Stimulated activated CD4-positive, alpha-beta T cell treated with anti-CD3 and anti-CD28 coated beads, Interleukin-15, amount 100 ng/mL, for 1 hour (primary cell): ENCODE measurements at places on chromosomes 12 and 14.

DNA sequence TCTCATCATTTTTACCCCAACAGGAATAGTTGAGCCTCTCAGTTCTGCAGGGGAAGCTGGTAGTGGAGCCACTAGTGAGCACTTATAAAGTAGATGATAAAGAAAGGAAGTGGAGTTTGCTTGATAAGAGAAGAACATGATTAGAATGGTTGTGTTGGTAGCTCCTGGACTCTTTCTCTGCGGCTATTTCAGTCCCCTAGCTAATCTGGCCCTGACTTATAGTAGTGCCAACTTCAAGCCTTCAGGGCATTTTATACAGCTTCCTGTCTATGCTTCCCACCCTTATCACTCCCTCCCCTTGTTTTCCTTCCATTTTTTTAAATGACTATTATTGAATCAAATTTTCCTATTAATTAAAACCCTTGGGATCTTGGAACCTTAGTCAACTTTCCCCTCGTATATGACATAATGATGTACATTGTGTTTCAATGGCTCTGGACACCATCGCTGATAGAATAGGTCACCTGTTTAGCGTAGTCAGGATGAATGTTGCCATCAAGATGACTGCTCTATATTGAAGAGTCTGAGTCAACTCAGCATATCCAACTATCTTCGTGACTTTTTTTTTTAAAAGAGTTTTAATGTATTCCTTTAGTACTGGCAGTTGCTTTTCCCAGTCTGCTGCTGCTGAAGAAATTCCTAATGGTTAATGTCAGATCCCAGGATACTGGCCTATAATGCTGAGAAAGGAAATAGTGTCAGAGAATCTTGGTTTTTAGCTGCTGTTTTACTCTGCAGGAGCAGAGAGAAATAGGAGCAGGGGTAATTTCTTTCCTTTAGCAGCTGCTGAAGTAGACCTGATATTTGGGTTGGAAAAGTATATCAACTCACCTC lies 16.2 kb upstream of the PCNX1 start:
- DNase-seq, result no peak

DNA sequence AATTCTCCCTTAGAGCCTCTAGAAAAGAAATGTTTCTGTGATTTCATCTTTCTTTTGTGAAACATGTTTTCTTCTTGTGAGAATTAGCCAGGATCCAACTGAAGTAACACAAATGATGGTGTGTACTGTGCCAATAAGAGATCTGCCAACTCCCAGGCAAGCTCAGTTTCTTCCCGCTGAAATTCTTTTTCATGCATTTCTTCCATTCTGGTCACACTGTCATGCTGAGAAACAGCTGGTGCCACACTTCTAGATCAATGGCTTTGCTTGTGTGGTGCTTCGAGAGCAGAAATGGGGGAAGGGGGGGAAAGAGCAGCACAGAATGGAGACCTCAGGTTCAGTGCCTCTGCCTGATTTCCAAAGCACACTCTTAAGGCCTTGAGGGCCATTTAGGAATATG lies 41.4 kb upstream of the FGF6 start:
- no peak for DNase-seq

- DNase-seq, result no peak
Observed at GRCh38 chr12:15477761-15478160, 155.5 kb downstream of the PTPRO start.

GRCh38 chr12:17169726-17170471 lies 563.9 kb upstream of the LMO3 start:
- no peak for DNase-seq

DNA sequence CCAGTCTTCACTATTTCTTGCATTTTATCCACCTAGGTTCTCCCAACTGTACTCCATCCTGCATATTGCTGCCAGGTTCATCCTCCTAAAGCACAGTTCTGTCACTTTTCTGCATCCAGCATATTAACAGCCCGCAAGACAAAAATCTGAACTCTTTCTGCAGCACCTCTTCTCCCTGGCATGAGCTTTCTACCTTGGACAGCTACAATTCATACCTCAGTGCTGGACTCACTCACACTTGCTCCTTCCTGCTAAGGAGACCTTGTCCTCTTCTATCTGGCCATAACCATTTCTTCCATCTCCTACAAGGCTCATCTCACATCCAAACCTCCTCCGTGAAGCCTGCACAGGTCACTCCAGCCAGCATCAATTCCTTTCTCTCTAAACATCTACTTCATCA lies 170.1 kb upstream of the GRIP1 start:
- DNase-seq, result no peak

DNA sequence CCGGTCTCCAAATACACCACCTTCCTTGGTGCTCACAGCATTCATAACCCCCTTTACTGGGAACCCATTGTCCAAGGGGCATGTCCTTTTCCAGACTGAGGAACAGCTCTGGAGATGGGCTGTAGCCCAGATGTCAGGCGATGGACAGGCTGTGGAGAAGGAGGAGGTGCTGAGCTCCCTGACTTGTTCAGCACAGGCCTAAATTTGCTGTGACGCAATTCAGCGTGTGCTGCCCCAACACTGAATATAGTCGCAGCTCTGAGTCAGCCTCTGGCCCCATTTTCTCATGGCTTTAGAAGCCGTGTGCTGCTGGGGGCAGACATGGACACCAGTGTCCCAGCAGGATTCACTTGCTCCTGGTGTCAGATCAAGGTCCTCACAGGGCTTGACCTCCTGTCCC lies 269.1 kb downstream of the EMP1 start:
- no peak for DNase-seq

GRCh38 chr14:63342371-63342770 lies 23.6 kb upstream of the GPHB5 start:
- no peak for DNase-seq
